ENCODE measurements at places on chromosomes 4 and X. TPM values are rescaled to one million over a fixed set of nuclear protein-coding genes. Genes with fewer than 3 reads are reported as not detected.
A peak's percentile ranks its signal among the peaks of the same experiment; 100 is the strongest.

Gene TMEM165
- 59.7 TPM for total RNA-seq

Gene TRO
- 7.9 TPM for total RNA-seq

Gene NPFFR2
- total RNA-seq, result not detected

Gene NOX1
- total RNA-seq, result not detected

Gene ASMT
- not detected for total RNA-seq

Gene TCEAL6
- not detected for total RNA-seq

Gene ADGRL3
- not detected for total RNA-seq

Gene MAD2L1
- 106 TPM for total RNA-seq

DNA sequence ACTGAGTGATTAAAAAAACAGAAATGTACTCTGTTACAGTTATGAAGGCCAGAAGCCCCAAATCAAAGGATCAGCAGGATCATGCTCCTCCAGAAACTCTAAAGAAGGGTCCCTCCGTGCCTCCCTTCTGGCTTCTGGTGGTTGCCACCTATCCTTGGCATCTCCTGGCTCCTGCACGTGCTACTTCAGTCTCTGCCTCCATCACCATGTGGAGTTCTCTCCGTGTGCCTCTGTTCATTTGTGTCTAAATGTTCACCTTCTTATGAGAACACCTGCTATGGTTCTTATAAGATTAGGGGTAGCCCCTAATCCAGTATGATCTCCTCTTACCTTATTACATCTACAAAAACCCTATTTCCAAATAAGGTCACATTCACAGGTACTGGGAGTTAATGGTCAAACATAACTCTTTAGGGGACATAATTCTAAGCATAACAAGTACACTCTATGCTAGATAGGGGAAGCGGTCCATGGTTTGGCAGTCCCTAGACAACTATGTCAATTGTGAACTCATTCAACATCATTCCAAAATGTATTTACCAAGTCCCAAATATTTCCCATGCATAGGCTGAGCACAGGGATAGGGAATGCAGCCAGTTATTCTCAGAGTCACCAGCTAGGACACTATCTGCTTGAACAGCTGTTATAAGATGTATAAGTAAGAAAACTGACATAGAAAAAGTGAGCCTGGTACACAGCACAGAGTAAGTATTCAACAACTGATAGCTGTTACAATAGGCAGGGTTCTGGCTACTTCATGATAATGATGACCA lies 295.5 kb upstream of the BOD1L1 start:
- no peak for DNase-seq

- no peak for DNase-seq
Measured at GRCh38 chr4:5572114-5572513, 136.2 kb downstream of the EVC2 start.

GRCh38 chrX:39212456-39212855 lies 411.2 kb downstream of the MID1IP1 start:
- DNase-seq, result peak; percentile 27

GRCh38 chrX:85221361-85221760 lies 22.2 kb downstream of the SATL1 start:
- DNase-seq, result no peak

DNA sequence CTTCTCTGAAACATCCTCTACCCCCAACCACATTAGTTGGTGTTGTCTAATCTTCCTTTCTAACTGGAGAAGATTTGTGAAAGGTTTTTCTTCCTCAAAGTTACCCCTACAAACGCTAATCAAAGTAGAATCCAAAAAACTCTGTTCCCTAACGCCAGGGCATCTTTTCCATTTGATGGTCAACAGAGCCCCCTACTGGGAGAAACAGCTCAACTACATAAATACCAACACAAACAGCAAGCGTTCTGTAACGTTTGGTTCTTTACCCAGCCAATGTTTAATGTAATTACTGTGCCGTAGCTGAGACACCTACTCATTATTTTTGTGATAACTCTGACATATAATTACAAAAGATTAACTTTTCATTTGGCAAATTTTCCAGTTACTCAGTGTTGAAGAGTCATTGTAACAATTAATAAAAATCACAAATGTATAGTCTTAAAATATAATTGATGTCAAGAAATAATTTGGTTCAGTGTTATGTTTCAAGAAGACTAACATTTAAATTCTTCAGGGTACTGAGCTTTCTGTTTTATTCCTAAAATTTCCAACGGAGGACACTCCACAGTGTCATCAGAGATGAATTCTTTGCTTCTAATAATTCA lies 94.9 kb upstream of the TBC1D9 start:
- peak; percentile 4 for DNase-seq

DNA sequence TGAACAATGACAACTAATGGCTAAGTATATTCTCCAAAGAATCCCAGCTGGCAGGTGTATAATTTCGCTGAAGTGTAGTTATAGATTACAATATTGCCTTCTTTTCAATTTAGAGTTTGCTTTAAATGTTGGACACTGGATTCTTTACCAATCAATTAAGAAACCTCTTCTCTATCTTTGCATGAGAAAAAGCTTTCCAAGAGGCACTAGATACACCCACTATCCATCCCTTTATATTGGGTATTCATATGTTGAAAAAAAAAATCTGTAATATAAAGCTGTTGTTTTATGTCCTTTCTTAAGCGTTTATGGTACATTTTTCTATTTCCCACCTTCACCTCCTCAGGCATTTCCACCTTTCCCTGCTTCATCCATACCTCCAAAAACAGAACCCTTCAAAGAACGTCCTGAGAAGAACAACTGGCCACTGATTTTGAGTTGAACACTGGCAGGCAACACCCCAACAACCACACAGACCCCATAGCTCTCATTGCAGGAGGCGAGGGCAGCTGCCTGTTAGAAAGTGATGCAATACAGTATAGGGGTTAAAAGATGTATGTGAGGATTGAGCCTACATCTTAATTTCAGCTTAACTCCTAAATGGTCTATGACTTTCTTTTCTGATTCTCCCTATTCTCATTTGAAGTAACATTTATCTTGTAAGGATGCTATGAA lies 11.8 kb downstream of the ADH6 start:
- DNase-seq, result no peak

- no peak for DNase-seq
Measured at GRCh38 chr4:47597696-47598095, 112.6 kb downstream of the ATP10D start.

GRCh38 chr4:117429506-117429905 lies 344.1 kb upstream of the TRAM1L1 start:
- DNase-seq, result no peak

DNA sequence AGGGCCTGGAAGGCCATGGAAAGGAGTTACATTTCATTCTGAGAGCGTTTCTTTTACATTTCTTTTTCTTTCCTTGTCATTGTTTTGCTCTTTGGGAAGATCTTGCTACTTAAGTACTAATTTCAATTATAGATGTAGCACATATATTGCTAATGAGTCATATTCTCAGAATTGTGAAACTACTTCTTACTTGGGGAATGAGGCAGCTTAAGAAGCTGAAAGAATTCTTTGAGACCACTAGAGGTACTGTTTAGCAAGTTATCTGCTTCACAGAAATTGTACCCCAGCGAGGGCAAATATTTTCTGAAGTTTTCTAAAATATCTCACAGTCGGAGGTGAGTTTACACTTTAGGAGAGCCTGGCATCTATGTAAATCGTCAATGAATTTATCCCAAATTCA lies 100.6 kb downstream of the AFF2 start:
- no peak for DNase-seq

GRCh38 chr4:88659055-88659889 lies 38.4 kb downstream of the NAP1L5 start:
- DNase-seq, result peak; percentile 11

DNA sequence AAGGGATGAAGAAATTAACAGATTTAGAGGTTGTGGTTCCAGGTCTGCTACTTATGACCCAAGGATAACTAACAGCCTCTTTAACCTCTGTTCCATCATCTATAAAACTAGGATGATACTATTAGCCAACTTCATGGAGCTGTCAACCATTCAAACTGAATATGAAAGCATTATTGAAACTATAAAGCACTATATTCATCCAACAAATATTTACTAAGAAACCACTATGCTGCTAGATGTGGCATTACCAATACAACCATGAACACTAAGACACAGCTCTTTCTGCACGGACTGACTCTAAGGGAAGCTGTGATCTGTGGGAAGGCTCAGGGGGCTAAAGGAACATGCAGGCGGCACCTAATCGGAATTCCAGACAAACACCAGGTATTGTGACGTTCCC lies 66.0 kb downstream of the APBB2 start:
- no peak for DNase-seq

DNA sequence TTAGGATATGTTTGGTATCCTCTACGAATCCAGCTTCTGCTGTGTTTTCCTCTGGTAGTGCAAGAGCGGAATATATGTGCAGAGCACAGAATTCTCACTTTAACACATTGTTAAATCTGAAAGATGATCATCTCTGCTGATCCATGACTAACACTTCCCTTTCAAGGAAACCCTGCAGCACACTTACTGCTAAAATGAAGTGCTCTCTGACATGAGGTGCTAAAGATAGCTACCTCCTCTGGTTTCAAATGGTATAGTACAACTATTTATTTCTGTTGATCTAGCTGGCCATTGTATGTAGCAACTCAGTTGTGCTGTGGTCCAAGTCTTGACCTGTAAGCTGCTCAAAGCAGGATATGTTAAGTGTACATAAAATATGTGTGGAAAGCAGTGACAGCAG lies 162.4 kb upstream of the FMR1 start:
- no peak for DNase-seq

DNA sequence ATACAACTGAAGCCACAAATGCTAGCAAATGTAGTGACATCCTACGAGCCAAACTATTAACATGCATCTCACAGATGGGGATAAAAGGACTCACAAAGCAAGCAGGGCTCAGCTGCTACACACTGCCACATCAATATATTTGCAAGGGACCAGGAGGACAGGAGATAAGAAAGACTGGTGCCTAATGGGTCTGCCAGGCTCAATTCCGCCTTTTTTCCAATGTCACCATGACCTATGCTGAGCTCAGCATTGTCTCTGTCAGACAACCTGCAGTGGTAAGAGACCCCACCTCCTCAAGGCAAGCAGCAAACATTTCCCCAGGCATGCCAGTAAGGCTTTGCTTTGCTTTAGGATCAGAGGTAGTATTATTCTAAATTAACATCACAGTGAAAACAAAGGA lies 435 bp downstream of the DCX start:
- no peak for DNase-seq

DNA sequence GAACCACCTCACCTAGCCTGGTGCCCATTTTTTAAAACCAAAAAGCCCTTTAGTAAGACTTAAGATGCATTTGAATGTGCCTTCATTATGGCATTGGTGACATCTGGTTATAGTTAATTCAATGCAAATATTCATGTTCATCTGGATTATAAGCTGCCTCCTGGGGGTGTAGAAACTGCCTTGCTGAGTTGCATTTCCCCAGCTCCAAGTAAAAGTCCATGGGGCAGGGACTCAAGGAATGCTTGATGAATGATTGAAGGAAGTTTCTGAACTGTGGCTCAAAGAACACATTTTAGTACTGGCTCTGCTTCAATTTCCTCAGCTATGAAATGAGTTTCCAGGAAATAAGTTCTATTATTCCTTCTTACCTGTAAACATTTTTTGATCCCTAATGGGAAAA lies 18.5 kb upstream of the RBM47 start:
- no peak for DNase-seq

DNA sequence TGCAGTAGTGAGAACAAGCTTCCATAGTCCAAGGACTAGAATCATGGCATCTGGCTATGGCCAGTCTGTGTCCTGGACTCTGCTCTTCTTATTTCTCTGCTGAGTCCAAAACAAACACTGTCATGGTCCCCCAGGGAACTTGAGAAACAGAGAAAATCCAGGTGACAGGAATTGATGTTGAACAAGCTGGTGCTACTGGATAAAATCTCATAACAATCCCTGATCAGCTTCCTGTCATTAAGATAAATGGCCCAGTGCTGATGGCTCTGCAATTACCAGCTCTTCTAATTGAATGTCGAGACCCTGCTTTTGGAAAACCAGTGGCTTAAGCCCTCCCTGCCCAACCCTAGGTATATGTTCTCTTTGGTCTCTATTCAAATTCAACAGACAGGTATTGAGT lies 58.8 kb upstream of the ARHGAP36 start:
- no peak for DNase-seq

DNA sequence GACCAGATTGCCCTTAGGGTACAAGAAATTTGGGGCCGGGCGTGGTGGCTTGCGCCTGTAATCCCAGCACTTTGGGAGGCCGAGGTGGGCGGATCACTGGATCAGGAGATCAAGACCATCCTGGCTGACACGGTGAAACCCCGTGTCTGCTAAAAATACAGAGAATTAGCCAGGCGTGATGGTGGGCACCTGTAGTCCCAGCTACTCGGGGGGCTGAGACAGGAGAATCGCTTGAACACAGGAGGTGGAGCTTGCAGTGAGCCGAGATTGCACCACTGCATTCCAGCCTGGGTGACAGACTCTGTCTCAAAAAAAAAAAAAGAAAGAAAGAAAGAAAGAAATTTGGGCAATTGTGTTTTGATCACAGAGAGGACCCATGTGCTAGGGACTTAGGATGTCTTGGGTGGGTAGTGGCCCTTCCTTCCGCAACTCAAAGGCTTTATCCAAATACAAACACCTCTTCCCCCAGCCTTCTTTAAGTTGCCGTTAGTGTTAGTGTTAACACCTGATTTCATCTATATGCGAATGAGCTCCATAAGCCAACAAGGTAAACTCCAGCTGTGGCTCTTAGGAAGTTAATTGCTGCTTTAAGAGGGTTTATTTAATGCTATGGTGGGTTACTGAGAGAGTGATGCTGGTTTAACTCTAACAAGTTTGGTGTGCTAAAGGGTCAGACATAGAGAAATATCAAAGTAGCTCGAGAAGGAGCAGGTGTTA lies 8.6 kb upstream of the CCDC110 start:
- no peak for DNase-seq

DNA sequence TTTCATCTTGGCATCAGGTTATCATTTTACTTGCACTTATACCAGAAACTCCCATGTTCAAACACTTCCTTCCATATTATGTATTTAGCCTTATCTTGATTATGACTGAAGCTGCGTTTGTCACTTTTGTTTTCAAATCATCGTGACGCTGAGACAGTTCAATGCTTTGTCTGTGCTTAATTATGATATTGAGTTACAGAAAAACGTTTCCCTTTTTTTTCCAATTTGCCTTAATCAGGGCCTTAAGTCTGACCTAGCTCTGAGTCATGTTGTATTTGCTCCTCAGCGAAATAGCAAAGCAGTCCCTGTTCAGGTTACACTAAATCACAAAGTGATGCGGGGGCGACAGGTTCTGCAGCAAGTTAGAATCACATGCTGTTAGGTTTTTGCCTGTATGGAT lies 254.7 kb downstream of the AFF2 start:
- no peak for DNase-seq

Measured in activated naive CD8-positive, alpha-beta T cell treated with anti-CD3 and anti-CD28 coated beads for 36 hours (primary cell).